ENCODE measurements at places on chromosomes 5 and 9. TPM values are rescaled to one million over a fixed set of nuclear protein-coding genes. Genes with fewer than 3 reads are reported as not detected.
A peak's percentile ranks its signal among the peaks of the same experiment; 100 is the strongest.

PLEKHG4B gene
- total RNA-seq, result 15.0 TPM

NRG2 gene
- 0.59 TPM for total RNA-seq

ORM2 gene
- 46.0 TPM for total RNA-seq

ADAMTS19 gene
- 2.4 TPM for total RNA-seq

- DNase-seq, result no peak
Measured at GRCh38 chr5:96431376-96432187, 1.5 kb downstream of the PCSK1 start.

DNA sequence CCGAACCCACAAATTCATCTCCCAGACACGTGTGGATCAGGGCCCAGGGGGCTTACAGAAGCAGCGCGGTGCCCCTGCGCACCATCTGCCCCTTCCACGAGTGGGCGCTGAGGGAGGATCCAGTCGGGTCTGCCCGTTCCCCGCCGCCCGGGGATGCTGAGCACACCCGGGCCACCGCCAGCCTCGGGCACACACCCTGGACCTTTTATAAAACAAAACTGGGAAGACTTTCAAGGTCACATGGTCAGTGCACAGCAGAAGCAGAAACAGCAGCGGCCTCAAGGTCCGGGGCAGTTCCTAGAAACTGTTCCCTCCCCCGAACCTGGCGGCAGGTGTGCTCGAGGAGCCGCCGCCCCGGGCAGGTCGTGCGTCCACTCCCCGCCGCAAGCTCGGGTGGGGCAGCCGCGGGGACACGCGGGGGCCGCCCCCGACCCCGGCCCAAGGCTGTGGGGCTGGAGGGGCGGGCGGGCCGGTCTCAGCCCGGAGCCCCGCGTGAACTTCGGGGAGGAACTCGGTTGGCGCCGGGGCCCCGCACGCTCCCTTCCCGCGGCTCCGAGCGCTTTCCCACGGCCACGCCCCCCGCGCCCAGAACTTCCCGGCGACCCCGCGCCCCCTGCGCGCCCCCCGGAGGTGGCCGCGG lies 633 bp upstream of the PPP1R26 start:
- peak; percentile 56 for DNase-seq

DNA sequence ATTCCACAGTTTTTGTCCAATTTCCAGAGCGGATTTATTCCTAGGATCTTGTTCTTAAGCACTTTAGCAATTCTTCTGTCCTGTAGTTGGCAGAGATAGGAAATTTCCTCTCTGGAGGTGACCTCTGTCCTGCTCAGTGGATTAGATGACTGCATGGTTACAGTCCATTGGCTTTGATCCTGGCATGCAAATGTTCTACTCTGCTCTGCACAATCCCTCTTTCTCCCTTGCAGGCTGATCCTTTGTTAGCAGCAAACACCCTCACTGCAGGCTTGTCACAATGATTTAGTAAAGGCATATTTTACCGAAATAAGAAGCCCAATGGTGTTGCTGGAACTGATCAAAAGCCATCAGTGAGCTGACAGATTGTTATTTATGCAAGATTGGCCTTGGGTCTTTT lies 243.8 kb downstream of the COX7C start:
- DNase-seq, result no peak

GRCh38 chr9:89969881-89970639 lies 365.2 kb downstream of the GADD45G start:
- DNase-seq, result no peak
